ENCODE measurements at places on chromosomes 4 and X. TPM values are rescaled to one million over a fixed set of nuclear protein-coding genes. Genes with fewer than 3 reads are reported as not detected.

The LRIT3 gene
- total RNA-seq = 0.39 TPM

- no peak overlapping the region for H3K4me3 ChIP-seq
- no peaks in the 10 kb centered on the region for H3K27me3 ChIP-seq
- no peaks in the 10 kb centered on the region for H3K36me3 ChIP-seq
- no peaks in the 10 kb centered on the region for H3K4me1 ChIP-seq
Measured at GRCh38 chrX:131595120-131595519, 51.2 kb downstream of the OR13H1 start.

The TENM3 gene
- 28.3 TPM for total RNA-seq

DNA sequence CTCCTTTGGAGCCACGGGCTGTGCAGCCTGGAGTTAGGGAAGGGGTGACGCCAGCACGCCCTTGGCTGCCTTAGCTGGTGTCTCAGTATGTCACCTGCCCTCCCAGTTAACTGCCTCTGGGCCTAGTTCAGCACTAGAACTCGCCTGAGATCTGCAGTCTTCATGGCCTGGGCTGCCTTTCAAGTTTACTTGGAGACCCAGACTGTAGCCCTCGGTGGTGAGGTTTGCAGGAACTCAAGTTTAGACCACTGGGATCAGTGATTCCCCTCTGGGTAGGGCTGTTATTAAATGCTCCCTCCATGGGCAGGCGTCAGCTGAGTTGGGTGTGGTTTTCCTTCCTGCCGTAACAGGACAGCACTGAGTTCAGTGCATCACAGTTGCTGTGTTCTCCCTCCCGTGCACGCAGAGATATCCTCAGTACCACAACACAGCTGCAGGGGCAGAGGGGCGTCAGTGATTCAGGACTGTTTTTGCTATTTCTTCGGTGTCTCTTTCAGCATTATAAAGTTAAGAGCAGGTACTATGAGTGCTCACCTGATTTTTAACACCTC, 30.5 kb downstream of the PLAC8 start:
- DNase-seq = no peak
- H3K4me3 ChIP-seq = no peak overlapping the region
- H3K27ac ChIP-seq = no peak overlapping the region

- H3K4me3 ChIP-seq = no peak overlapping the region
- H3K4me1 ChIP-seq = peaks cover 6% of the 10 kb centered on the region
- no peak overlapping the region for H3K27ac ChIP-seq
- DNase-seq = no peak
- H3K36me3 ChIP-seq = no peaks in the 10 kb centered on the region
Measured at GRCh38 chrX:80812176-80812575, 2.5 kb upstream of the BRWD3 start.

- no peak overlapping the region for H3K4me3 ChIP-seq
- no peaks in the 10 kb centered on the region for H3K27me3 ChIP-seq
- H3K36me3 ChIP-seq = no peaks in the 10 kb centered on the region
Measured at GRCh38 chrX:99938464-99938863, 471.6 kb downstream of the PCDH19 start.
